ENCODE measurements at places on chromosomes 5 and 9.

GRCh38 chr5:27403243-27403882, 365.0 kb upstream of the CDH9 start:
- no peak for DNase-seq

DNA sequence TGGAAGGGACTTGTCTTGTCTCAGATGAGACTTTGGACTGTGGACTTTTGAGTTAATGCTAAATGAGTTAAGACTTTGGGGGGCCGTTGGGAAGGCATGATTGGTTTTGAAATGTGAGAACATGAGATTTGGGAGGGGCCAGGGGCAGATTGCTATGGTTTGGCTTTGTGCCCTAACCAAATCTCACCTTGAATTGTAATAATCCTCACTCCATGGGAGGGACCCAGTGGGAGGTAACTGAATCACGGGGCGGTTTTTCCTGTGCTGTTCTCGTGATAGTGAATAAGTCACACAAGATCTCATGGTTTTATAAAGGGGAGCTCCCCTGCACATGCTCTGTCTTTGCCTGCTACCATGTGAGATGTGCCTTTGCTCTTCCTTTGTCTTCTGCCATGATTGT, 72.1 kb downstream of the RAI14 start:
- DNase-seq, result no peak

DNA sequence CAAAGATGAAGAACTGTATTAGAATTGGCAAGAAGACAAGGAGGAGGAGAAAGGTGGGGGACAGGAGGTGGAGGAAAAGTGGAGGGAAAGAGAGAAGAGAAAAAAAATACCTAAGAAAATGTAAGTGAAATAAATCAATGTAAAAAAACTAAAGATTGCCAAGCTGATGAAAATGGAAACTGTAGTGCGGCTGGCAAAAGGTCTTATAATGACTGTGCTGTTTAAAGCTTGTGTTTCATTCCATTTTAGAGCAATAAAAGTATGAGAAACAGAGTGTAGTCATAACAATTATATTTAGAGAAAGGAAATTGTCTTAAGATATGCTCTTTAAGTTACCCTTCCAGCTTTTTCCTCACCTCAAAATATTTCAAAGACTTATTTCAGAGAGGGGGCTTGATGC, 670.5 kb upstream of the SEMA6A start:
- no peak for DNase-seq

DNA sequence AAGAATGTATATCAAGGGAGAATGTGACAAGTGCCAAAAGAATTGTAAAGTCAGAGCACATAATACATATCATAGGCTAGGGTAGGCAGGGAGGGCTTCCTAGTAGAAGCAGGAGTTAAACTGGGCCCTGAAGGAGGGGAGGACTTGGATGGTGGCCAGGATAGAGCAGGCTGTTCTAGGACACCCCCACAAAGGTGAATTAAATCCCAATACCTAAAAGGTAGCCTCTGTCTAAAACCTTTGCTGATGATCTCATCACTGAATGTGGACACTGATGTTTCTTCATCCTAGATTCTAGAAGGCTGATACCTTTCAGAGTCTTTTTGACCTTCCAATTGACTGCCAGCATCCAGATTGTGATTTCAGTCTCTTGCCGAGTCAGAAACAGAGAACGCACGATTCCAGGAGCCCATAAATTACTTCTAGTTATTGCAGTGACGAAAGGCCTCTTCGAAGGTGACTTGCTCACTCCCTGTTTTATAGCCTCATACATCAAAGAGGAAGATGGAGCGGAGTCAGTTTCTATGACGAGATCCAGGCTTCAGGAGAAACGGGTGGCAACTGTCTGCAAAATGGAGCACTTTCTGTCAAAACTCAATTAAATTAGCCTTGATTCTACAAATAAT, 43.2 kb downstream of the KIF4B start:
- DNase-seq, result no peak

- DNase-seq, result no peak
Observed at GRCh38 chr9:82299870-82300269, 311.3 kb downstream of the SPATA31D1 start.

DNA sequence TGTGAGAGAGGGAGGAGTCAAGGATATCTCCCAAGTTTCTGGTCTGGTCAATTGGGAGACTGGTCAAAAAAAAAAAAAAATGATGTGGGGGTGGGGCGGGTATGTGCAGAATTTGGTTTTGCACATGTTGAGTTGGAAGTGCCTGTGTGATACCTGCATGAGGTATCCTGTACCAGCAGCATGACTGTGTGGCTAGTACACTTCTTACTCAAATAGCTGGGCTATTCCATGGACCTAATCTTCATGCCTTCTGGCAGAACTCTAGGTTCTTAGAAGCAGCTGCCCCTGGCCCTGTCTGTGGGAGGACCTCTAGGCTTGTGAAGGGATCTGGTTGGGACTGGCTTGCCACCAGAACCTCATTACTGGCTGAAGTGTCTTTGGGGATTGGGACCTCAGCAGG, 93.5 kb downstream of the RALGPS1 start:
- no peak for DNase-seq

- no peak for DNase-seq
Observed at GRCh38 chr5:146699664-146700418, 178.7 kb downstream of the PPP2R2B start.

DNA sequence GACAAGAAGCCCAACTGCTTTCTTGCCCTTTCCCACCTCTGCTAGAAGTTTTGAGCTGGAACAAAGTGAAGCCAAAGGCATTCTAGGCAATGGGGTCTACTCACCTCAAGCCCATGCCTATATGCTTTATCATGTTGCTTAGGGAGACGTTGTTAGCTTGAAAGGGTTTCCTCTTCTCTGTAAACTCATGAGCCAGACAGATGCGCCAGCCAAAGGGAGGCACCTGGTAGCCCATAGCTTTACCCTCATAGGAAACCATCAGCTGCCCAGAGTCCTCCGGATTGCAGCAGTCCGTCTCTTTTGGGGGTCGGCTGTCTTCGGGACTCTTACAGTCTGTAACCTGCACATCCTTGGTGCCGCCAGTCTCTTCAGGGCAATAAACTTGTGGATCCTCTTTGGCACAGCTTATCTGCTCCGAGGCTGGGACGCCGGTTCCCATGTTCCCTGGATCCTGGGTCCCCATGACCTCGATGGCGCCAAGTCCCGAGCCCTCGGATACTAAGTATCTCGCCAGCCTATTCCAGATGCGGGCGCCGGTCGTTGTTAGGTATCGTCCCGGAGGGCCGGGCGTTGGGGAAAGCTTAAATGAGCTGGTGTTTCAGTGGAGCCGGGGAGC, 678 bp downstream of the GBA2 start:
- DNase-seq, result no peak

DNA sequence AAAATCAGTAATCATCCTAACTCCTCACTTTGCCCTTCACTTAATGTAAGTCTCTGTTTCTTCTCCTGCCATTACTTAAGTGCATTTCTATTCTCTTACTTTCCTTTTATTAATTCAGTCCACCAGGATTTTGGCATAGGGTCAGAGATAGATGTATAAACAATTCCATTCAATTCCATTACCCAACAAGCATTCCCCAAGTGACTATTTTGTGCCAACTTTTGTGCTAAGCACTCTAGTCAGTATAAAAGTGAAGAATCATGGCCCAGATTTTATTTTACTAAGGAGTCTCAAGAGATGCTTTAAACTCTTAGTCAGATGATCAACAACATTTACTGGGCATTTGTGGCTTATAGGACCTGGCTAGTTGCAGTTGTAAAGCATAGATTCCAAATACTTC, 159.3 kb downstream of the DMAC1 start:
- no peak for DNase-seq

GRCh38 chr5:147673266-147673665, 109.3 kb downstream of the JAKMIP2 start:
- DNase-seq, result no peak

GRCh38 chr5:132463811-132464155, 26.8 kb downstream of the IRF1 start:
- no peak for DNase-seq

DNA sequence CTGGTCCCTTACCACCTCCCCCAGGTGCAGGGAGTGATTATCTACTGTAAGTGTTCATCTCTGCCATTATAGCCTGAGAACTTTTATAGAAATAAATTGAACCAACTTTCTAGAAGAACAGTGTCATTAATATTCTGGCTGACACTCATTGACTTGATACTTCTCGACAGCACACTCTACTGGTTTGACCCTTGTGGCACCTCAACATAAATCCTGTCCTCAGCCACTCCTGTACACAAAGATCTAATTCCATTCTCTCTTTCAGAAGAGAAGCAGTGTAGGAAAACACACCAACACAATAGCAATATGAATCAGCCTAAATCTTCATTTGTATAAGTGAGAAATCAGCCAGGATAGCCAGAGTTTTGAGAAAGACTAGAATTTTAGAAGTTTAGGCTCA, 417.7 kb downstream of the TAF11L14 start:
- DNase-seq, result no peak

GRCh38 chr5:96342581-96342980, 90.5 kb downstream of the PCSK1 start:
- DNase-seq, result no peak

DNA sequence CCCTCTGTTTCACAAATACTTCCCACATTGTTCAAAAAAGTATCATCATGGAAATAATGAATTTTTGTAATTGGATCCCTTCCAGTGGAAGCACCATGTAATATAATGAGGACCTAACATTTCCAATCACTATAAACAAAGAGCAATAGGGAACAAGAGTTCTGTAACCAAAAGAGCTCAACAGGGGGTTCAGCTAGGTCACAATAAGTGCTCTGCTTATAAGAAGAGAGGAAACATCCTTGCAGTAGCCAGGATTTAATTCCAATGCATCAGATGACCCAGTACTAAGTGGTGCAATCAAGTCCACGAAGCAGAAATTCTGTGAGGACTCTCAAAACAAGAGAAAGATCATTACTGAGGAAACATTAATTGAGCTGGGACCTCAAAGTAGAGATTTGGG, 5.9 kb downstream of the SERINC5 start:
- no peak for DNase-seq

DNA sequence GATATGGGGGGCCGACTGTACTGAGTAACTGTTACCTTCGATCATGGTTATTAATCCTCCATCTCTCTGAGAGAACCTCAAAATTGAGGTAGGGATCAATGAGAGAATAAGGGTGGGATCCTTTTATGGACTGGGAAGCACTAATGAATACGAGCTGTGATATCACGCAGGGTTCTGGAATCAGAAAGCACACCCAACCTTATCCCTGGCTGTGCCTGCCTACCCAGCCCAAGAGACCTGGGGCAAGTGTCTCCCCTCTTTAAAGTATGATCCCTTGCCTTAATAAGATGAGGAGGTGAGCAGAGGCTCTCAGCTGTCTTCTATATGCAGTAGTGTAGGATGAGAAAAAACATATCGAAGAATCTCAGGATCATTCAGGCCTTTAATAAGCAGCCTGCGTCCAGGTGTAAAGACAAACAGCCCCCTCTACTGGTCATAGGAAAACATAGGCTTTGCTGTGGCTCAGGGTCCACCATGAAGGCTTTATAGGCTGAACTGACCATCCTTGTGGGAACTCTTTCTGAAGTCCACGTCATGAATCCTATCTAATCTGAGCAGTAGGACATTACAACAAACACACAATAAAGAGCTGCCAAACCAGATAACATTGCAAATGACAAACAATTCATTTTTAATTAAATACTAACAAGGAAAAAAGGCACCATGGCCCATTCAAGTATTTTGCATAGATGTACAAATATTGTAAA, 16.8 kb downstream of the NIPAL4 start:
- peak; percentile 27 for DNase-seq

GRCh38 chr9:109036744-109037680, 23.7 kb upstream of the CTNNAL1 start:
- no peak for DNase-seq

DNA sequence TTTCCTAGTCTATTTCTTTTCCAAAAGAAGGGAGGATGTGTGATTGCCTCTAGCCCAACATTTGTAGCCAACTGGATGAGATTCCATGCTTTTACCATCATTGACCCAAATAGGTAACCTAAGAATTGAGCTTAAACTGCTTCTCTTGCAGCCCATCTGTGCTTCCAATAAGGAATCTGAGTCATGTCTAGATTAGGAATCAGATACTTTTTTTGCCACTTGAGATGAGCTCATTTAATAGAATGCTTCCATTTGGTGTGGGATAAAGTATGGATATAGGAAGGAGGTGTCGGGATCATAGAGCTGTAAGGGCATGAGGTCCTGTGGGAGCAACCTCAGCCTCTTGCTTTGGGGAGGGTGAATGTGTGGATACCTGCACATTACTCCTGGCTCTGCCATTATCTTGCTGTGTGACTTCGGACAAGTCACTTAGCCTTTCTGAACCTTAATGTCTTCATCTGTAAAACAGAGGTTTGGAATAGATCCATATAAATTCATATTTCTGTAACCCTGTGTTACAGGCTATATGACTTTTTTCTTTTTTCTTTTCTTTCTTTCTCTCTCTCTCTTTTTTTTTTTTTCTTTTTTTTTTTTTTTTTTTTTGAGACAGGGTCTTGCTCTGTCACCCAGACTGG, 56.2 kb downstream of the MAP1B start:
- no peak for DNase-seq

DNA sequence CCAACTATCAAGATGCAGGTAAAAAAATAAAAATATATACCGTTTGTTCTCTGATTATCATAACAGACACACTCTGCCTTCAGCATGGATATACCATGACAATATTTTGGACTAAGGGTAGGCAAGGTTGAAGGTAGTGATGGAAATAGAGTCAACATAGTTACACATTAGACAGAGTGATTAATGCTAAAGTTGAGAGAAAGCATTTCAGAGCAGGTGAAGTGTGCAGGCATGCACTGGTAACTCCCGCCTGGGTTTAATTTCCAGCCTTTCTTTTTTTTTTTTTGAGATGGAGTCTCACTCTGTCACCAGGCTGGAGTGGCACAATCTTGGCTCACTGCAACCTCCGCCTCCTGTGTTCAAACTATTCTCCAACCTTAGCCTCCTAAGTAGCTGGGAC, 458.5 kb downstream of the TLR4 start:
- DNase-seq, result no peak

- no peak for DNase-seq
Observed at GRCh38 chr5:96743065-96743768, 64.5 kb downstream of the ERAP1 start.

All from amniotic stem cell (primary cell).